Iris pigment epithelial cell (primary cell): ENCODE measurements at places on chromosomes 16 and 17.
A peak's percentile ranks its signal among the peaks of the same experiment; 100 is the strongest.

GRCh38 chr17:6233856-6234255 is 163.7 kb downstream of the WSCD1 start:
- DNase-seq: no peak

DNA sequence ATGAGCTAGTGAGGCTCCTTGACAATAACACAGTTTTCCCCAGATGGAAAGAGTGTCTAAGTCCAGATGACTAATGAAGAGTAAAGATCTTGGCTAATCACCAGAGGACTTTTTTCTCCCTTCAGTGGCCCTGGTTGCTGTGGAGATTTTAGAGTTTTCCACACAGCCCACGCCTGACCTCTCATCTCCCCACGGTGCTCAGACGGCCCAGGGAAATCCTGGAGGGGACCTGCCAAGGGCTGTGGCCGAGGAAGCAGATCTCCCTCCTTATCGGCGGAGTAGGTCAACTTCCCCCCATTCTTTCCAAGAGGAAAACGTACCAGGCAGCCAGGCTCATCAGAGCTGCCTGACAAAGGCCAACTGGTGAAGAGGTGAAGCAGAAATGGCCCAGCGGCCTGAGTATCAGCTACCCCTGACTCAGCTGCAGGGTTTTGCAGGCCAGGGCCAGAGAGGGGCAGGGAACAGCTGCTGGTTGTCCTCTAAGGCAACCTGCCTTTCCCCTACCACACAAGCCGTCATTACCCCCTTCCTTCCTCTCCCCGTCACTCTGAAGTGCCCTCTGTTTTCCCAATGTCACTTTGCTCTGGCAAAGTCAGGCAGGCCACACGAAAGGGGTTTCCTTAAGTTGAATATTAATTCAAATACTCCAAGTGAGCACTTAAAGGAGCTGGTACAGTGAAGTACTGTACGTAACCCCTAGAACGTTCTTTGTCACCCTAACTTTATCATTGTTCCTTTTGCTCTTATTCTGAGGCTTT is 140.2 kb upstream of the ADAMTS18 start:
- DNase-seq: peak; percentile 67

DNA sequence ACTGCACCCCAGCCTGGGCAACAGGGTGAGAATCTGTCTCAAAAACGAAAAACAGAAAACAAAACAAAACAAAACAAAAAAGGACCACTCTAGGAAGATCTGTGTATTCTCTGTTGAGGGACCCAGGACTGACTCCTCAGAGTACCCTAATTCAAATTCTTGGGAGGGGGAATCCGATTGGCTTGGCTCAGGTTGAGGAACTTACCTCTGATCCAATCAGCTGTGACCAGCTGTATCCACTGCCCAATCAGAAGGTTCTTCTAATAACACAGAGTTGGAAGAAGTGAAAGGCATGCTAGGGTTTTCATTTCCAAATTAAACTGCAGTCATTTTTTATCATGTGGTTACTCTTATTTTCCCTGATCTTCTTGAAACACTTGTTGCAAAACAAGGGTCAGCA is 105.9 kb upstream of the CACNG3 start:
- DNase-seq: no peak

GRCh38 chr16:70685061-70685937 is 554 bp downstream of the MTSS2 start:
- DNase-seq: no peak

DNA sequence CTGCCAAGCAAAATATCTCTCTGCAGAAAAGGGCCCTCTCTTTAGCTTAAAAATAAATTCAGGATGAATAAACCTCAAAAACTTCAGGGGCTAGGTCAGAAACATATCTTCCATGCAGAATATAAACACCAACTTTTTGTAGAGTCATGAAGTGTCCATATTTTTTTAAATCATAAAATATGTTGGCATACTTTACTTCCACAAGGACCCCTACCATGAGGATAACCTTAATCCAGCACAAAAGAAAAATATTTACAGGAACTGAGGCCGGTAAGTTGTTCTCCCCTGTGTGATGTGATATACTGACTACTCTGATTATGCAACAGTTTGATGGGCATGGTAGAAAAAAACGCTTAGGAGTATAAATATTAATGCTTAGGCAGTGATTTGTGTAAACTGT is 264.8 kb upstream of the CDH11 start:
- peak; percentile 49 for DNase-seq

- DNase-seq: peak; percentile 57
Measured at GRCh38 chr17:44039829-44040635, 25.3 kb upstream of the TMEM101 start.

GRCh38 chr16:5595849-5596248 is 498.3 kb upstream of the EEF2KMT start:
- DNase-seq: no peak

DNA sequence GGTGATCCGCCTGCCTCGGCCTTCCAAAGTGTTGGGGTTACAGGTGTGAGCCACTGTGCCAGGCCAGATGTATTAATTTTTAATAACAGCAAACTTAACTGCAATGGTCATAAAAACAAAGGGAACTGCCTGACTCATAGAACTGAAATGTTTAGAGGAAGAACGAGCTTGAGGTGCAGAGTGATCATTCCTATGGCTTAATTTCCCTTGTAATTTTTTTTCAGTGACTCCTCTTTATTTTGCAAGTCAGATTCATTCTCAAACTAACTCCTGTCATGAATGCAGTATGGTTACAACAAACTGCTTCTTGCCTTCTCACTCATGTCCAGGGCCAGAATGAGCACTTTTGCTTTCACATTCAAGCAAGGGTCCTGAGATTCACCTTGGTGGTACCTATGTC is 231.3 kb downstream of the HAPSTR1 start:
- no peak for DNase-seq

DNA sequence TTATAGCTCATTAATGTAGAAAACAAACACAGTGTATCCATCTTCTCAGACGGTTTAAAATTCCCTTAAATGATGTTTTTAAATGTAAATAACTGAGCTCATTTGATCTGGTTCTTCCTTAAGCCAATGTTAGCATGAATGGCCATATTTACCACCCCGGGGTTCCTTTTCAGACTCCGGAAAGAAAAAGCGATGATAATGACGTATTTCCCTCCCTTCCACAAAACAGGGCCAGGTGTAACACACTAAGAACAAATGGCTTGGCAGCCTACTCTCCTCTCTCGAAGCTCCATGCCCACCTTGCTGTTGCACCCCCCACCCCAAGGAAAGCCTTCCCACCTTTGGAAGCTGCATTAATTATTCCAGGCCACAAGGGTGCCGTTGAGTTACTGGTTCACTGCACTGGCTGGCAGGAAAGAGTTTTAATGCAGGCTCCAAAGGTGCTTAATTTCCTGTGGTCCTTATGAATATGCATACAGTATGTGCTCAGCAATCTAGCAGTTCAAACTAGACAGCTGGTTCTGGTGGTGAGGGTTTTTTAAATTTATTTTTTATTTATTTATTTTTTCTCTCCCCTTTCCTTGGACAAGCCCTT is 378.9 kb downstream of the WWOX start:
- no peak for DNase-seq

DNA sequence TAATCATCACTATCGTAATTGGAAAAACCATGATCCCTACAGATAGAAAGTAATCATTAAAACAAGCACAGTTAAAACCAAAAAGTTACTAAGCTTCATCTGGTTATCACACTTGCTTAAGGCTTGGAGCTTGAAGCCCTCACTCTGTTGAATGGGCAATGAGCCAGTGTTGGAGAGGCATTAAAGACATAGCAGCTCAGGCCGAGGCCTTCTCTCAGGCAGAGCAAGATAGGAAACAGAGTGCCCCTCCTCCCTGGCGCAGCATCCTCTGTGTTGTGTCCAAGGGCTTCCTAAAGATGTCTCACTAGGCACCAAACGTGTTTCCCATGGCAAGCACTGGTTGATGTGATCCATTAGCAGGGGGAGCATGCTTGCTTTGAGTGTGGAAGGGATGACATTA is 34.9 kb upstream of the LGALS9 start:
- DNase-seq: no peak

- no peak for DNase-seq
Measured at GRCh38 chr16:67299269-67299668, 19.9 kb downstream of the PLEKHG4 start.

- DNase-seq: no peak
Measured at GRCh38 chr17:63538693-63539595, 11.3 kb upstream of the DCAF7 start.

- peak; percentile 52 for DNase-seq
Measured at GRCh38 chr17:80455336-80455710, 21.1 kb downstream of the NPTX1 start.

DNA sequence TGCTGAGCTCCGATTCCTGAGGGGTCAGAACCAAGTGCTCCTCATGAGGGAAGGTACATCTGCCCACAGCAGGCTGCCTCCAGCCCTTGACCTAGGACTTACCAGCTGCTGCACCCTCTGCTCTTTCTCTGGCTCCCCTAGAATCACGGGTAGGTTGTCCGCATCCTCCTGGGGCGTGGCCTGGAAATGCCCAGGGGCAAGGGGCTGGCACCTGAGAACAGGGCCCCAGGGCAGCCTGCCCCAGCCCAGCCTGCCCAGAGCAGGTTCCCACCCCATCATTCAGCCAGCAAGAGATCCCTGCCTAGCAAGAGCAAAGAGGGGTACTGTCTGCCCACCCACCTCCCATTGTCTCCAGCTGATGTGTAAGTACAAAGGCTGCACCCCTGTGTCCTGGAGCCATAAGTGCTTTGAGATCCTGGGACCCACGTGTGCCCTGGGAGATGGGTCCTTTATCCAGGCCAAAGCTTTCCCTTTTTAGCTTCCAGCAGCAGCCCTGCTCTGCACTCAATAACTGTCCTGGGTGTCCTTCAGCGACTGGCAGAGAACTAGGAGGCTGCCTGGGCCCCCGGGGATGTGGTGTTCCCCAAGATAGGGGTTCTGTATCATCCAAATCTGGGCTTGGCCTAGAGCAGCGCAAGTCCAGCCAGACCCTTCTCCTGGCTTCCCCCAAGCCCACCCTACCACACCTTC is 5.1 kb downstream of the TSPOAP1 start:
- no peak for DNase-seq

DNA sequence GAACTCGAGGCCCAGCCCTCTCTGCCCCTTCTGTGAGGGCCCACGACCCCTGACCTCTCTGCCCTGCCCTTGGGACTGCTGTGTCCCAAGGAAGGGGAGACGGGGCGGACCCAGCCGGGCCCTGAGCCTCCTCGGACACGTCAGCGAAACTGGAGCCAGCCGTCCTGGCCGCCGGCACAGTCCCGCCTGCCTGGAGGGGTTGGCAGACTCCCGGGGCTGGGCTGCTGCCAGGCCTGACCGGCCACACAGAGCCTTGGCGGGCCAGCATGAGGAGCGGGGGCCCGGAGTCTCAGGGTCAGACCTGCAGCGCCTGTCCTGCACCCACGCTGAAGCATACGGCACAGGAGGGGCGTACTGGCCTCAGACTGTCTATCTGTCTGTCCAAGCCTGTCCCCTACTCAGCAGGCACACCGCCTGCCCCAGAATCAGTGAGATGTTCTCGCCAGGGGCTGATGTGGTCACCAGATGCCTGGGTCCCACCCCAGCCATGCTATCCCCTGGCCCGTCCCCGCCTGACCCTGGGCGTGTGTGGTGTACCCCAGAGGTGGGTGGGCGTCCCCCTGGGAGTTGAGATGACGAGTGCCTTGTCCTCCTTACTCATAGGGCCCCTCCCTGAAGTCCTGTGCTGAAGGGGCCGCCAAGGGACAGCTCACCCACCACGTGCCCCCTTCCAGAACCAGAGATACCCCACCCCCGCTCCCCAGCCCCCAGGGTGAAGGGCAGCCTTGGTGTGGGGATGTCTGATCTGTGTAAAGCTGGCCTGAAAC is 4.7 kb downstream of the VASN start:
- DNase-seq: peak; percentile 81

GRCh38 chr17:44279666-44280391 is 11.9 kb upstream of the SLC4A1 start:
- DNase-seq: peak; percentile 93

GRCh38 chr17:36546418-36547093 is 1.8 kb downstream of the GGNBP2 start:
- DNase-seq: peak; percentile 10

DNA sequence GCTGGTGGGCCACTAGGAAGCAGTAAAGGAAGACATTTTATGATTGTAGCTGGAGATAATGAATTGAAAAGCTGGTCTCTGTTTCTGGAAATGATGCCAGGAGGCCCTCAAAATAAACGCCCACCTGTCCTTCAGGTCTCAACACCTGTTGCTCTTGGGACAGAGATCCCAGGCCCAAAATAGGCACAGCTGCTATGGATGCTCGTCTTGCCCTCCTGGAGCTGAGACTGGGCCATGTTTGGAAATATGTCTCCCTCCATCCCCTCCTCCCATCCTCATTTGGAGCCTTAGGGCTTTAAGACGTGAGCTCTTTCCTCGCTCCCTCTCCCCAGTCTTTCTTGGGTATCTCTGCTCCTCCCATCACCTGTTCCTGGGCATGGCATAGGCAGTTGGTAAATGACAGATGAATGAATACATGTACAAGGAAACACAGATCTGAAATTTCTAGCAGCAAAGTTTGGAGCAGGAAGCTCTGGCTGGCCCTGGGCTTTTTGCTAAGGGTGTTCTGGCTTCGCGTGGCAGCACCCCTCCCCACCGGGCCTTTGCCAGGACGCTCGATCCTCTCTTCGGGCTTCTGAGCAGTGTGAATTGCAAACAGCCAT is 33.3 kb downstream of the MYH3 start:
- no peak for DNase-seq

- peak; percentile 80 for DNase-seq
Measured at GRCh38 chr17:61805399-61805798, 57.9 kb downstream of the BRIP1 start.

- DNase-seq: no peak
Measured at GRCh38 chr17:74190807-74191406, 12.6 kb upstream of the RPL38 start.

GRCh38 chr17:550463-551180 is 164.0 kb downstream of the VPS53 start:
- peak; percentile 53 for DNase-seq

DNA sequence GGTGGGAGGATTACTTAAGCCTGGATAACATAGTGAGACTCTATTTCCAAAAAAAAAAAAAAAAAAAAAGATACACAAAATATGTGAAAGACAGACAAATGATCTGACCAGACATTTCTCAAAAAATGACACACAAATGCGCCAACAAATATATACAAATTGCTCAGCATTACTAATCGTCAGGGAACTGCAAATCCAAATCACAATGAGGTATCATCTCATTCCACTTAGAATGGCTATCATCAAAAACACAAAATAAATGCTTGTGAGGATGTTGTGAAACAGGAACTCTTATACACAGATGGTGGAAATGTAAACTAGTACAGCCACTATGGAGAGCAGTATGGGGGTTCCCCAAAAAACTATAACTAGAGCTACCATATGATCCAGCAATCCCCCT is 62.4 kb downstream of the STX8 start:
- peak; percentile 41 for DNase-seq

DNA sequence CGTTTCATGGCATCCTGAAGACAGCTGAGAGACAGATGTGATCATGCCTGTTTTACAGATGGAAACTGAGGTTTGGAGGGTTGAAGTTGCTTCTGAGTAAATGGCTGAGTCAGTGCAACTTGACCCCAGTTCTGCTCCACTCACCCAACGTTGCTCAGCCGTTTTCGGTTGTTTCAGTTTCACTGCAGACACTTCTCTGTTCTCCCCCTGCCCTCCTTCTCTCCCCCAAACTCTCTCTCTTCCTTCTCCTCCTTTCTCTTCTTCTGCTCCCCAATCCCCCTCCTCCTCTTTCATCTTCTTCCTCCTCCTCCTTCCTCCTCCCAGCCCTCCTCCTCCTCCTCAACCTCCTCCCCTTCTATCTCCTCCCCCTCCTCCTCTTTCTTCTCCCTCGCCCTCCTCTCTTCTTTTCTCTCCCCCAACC is 9.4 kb upstream of the CEP20 start:
- peak; percentile 70 for DNase-seq

GRCh38 chr17:71055128-71055527 is 885.8 kb downstream of the KCNJ2 start:
- peak; percentile 43 for DNase-seq

GRCh38 chr17:81380666-81381518 is 14.4 kb upstream of the BAHCC1 start:
- DNase-seq: no peak
